ENCODE measurements at places on chromosomes 1 and 21. TPM values are rescaled to one million over a fixed set of nuclear protein-coding genes. Genes with fewer than 3 reads are reported as not detected.

OXCT2 gene
- total RNA-seq = 0.55 TPM

SAMD13 gene
- 0.65 TPM for total RNA-seq

CFHR2 gene
- not detected for total RNA-seq

SLC30A7 gene
- total RNA-seq = 10.1 TPM

ETV3L gene
- total RNA-seq = not detected

SLC9A1 gene
- total RNA-seq = 11.4 TPM

GPR3 gene
- 2.1 TPM for total RNA-seq

TNNI3K gene
- not detected for total RNA-seq

IFNGR2 gene
- total RNA-seq = 54.8 TPM

OR2W3 gene
- not detected for total RNA-seq

TRIM58 gene
- total RNA-seq = not detected

All from A549 treated with CORT108297 at 1 μM for 4 hours (cell line).